ENCODE measurements at places on chromosomes 2 and 18. TPM values are rescaled to one million over a fixed set of nuclear protein-coding genes. Genes with fewer than 3 reads are reported as not detected.

GRCh38 chr18:66655407-66655806, 51.5 kb upstream of the CDH19 start:
- no peak for DNase-seq

DNA sequence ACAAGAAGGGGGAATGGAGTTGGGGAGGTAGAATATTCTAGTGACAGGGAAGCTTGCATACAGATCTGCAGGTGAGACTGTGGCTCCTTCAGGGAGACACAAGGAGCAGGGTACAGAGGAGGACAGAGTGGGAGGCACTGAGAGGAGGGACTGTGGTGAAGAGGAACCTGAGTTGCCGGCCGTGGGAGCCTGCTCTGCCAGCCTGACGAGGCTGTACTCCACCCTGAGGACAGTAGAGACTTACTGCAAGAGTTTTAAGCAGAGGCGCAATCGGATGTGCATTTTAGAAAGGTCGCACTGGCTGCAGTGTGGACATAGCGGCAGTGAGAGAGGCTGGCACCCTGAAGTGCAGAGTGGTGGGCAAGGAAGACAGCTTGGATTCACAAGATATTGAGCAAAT, 185.8 kb downstream of the GFPT1 start:
- no peak for DNase-seq

- no peak for DNase-seq
Measured at GRCh38 chr2:102606353-102606752, 13.0 kb upstream of the SLC9A2 start.

DNA sequence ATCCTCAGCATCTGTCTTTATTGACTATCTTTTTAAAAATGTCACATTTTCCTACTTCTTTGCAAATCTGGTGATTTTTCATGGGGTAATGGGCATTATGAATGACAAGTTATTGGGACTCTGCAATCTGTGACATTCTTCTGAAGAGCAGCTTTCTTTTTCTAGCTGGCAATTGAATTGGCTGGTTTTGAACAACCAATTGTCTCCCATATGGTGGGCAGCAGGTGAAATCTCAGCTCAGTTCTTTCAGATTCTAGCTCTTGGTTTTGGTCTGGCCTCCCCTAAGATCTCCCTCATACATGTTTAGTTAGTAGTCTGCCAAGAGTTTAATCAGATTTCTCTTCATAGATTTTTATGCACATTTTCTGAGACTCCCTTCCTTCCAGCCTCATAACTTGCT, 107.9 kb upstream of the EPB41L3 start:
- DNase-seq = no peak

DNA sequence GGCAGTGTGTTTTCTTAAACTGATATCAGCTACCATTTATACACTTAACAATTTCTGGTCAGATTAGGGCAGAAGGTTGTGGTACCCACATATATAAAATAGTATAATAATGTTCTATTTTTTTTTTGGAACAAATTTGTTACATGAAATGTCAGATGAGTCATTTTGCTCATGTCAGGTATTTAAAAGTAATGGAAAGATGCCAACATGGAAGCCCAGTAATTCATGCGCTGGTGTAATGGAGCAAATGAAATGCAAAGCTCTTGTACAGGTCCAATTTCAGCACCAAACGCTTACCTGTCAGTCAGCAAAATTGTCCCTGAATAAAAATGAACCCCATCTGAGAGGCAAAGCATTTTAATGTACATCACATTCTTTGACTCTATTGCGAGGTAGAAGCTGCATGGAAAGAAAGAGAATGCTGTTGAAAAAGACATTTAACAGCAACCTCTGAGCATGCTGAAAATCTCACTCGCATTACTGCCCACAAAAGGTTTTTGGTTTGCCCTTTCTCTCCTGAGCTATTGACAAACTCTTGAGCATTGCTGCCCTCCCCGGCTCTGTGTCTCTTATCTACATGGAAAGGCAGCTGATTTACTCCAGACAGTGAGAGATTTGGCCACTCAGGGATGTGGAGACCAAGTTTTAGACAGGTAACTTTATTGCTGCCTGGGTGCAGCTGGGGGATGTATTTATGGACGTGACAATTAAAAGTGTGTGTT, 217.5 kb downstream of the CAMKMT start:
- DNase-seq = no peak

DNA sequence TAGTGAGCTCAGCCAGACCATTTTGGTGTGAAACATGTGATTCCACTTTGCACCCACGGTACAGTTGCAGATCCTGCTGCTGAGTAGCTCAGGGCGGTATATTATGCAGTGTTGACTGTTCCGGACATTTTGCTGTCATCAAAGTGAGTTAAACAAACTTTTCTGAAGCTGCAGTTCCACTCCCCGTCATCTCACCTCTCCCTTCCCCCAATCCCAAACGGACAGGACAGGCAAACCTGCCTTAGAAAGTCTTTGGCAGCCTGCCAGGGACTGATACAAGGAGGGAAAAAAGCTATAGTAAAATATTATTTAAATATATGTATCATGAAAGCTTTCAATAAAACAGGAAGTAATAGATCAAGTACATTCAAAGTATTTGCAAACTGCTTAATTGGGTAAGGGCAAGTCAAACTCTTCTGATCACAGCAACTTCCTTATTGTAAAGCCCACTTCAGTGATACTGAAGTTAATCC, 35.5 kb upstream of the SP5 start:
- no peak for DNase-seq

The SLC25A12 gene
- 0.74 TPM for total RNA-seq

The BIN1 gene
- 23.9 TPM for total RNA-seq

DNA sequence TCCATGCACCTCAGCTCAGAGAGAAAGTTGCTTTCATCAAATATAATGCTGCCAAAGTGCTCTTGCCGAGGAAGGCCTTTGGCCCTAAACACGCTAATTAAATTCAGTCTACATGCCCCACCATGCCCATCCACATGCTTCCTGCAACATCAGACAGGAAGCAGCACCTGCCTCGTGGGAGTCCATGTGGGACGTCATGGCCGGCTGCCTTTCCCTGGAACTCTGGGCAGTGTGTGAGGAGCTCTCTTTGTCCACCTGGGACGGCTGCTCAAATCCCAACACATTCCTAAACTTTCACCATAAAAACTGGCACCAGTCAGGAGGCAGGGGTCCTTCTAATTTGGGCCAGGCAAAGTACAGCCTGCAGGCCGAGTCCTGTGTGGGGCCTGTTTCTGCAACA, 23.1 kb downstream of the FAM178B start:
- no peak for DNase-seq

- DNase-seq = no peak
Measured at GRCh38 chr2:72744049-72744448, 81.8 kb downstream of the EXOC6B start.

DNA sequence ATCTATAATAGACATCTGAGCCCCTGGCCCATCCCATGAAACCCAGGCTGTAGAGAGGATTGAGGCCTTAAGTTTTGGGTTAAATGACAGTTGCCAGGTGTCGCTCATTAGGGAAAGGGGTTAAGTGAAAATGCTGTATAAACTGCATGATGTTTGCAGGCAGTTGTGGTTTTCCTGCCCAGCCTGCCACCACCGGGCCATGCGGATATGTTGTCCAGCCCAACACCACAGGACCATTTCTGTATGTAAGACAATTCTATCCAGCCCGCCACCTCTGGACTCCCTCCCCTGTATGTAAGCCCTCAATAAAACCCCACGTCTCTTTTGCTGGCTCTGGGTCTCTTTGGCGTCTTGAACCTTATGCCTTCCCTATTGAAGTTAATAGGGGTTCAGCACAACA, 110.7 kb downstream of the XRCC5 start:
- no peak for DNase-seq

DNA sequence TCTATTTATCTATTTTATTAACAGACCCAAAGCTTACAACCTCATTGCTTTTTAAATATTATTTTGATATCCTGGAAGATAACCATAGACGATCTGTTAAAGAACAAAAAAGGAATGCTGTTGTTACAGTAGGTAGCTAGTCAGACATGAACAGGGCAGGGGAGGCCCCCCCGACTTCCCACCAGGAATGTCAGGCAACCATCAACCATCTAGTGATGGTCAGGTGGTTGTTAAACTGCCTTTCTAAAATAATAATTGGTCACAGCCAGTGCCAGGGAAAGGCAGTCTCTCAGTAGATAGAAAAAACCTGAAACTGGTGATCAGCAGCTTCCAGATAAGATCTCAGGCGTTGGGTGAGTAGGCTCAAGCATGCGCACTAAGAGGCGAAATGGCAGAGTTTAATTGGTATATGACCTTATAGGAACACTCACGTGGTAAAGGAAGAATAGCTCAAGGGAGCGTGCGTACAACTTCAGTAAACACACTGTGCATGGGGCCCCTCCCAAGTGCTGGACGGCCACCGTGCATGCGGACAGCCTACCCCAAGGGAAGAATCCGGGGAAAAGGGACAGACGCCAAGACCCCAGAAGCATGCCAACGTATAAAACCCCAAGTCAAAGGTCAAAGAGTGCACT, 32.5 kb upstream of the CCL20 start:
- DNase-seq = no peak

The TPRKB gene
- total RNA-seq = 10.5 TPM

The PTPRN gene
- total RNA-seq = not detected

- DNase-seq = no peak
Measured at GRCh38 chr2:29184531-29184930, 69.3 kb downstream of the CLIP4 start.

- DNase-seq = peak; percentile 46
Measured at GRCh38 chr2:20012282-20013125, at the start of gene MATN3. TSS of gene MATN3 (minus strand) at chr2:20012668. CDS start at chr2:20012631, 37 bp downstream.

- DNase-seq = no peak
Measured at GRCh38 chr2:156005999-156006712, 326.4 kb downstream of the NR4A2 start.

DNA sequence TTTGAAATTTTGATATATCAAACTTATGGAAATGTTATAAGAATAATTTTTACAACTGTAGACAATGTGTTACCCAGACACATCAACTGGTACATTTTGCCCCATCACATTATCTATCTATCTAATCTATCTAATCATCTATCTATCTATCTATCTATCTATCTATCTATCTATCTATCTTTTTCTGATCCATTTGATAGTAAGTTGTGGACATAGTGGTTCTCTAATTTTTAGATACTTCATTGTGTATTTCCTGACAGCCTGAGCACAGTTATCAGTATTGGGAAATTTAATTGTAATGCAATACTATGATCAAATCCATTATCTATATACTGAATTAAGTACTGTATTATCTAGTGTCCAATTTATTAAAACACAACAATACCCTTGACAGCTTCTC, 42.0 kb upstream of the TMEM18 start:
- DNase-seq = no peak

The M1AP gene
- not detected for total RNA-seq

DNA sequence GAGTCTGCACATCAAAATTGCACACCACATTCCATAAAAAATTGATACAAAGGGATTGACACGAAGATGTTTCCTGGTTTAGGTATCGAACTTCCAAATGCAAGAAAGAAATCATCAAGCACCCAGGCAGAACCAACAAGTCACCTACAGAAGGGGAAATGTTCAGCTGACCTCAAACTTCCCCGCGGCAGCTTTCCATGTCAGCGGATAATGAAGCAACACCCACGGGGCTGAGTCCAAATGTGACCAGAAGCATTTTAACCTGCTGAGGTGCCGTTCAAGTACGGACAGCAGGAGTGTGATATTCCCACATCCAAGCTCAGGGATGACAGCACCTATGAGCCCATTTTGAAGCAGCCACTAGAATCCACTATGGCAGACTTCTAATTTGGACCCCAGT, 124.9 kb downstream of the GALNT14 start:
- no peak for DNase-seq

The GIGYF2 gene
- 25.7 TPM for total RNA-seq

DNA sequence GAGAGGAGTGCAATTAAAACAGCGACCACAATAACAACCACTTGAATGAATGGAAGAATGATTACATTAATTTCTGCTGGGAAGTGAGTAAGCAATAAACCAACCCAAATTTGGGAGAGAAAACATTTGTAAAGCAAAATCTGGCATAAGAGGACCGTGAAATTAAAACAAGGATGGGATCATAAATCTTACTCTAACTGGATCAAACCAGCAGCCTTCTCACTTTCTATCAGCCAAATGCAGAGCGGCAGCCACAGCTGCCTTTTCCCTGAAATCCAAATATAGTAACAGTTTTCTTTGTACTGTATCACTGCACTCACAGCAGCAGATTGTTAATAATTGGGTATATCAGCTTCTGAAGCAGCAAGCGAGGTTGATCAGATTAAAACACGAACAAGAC, 245.2 kb upstream of the REG3G start:
- no peak for DNase-seq

All from right lobe of liver (tissue), 6 donors.